ENCODE measurements at places on chromosomes 4 and X. TPM values are rescaled to one million over a fixed set of nuclear protein-coding genes. Genes with fewer than 3 reads are reported as not detected.

- no peak for DNase-seq
Observed at GRCh38 chr4:90357117-90357710, 230.0 kb downstream of the CCSER1 start.

- no peak for DNase-seq
Observed at GRCh38 chr4:87781569-87781968, 17.8 kb upstream of the IBSP start.

- no peak for DNase-seq
Observed at GRCh38 chr4:82467471-82467870, 37.1 kb downstream of the ENOPH1 start.

DNA sequence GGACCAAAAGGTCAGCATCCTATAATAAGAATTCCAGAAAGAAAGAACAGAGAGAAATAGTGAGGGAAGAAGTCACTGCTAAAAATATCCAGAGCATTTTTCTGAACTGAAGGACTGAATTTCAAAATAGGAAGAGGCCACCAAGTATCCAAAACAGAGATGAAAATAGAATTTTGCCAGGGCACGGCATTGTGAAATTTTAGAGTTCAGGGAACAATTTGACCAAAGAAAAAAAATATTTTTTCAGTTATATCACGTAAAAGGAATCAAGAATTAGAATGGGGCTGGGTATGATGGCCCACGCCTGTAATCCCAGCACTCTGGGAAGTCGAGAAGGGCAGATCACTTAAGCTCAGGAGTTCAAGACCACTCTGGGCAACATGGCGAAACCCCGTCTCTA is 65.4 kb downstream of the FGFBP1 start:
- no peak for DNase-seq

DNA sequence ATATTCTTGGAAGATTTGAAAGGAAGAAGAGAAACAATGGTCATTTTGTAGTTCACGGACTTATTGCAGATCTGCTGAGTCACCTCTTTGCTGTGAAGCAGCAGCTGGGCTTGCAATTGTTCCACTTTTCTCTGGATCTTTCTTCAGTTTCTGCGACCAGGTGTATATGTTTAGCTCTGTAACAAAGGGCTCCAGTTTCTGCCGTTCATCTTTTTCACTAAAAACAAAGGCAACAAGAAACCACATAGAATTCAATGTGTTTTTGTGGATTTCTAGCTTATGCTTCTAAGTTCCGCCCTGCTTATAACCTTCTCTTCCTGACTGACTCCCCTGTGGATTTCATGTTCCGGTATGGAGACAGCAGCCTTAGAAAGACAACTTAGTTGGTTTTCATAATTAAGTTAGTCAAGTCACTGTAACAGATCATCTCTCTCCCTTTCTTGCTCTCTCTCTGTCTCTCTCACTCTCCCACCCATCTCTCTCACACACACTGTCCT is 121.6 kb upstream of the EPHA5 start:
- DNase-seq, result no peak

CPXCR1 gene
- total RNA-seq, result not detected

RIBC1 gene
- total RNA-seq, result 0.95 TPM

- no peak for DNase-seq
Observed at GRCh38 chrX:150902434-150903109, 4.1 kb upstream of the CD99L2 start.

DNA sequence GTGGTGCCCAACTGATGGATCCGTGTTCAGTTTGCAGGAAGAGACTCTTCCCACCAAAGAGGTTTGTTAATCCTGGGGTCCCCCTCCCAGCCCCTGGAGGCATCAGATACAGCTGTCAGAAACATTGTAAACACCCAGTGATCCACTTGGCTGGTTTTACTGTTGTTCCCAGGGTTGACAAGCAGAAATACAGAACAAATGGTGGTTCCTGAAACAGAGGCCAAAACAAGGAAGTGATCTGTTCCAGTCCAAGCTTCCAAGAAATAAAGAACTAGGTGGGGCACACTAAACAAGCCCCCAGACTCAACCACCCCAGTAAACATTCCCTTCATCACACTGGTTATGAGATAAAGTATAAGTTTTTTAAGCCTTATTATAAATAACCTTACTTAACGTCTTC is 1.4 kb downstream of the TMLHE start:
- DNase-seq, result no peak

DNA sequence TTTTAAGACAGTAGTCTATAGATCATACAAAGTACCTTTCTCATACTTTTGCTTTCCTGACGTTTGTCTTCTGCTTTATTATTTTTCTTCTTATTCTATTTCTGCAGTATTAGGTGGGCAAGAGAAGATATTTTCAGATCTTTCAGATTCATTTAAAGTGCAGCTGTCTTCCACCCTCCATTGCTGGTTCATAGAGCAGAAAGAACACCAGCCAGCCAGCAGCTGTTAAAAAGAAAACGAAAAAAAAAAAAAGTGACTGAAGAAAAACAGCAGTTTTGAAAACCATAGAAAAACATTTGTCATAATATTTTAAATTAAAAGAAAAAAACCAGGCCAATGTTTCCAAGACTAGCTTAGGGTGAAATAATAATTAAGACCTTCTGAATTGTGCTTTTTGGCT is 42.9 kb downstream of the SMAD1 start:
- no peak for DNase-seq

DNA sequence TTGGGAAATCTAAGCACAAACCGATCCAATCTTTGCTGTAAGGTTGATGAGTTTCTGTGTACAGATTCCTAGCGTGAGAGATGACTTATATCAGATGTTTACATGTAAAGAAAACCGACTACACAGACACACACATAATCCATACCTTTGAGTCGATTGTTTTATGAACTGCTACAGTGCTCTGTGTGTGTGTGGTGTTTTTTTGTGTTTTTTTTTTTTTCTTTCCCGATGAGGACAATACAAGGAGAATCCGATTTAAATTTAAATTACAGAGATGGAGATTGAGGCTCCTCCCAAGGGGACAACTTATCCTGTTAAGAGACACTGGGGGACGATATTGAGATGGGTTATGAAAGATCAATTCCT is 461 bp upstream of the SLC9A6 start:
- no peak for DNase-seq

FGF5 gene
- not detected for total RNA-seq

MUC7 gene
- total RNA-seq, result not detected

SPIN4 gene
- total RNA-seq, result 3.3 TPM

DNA sequence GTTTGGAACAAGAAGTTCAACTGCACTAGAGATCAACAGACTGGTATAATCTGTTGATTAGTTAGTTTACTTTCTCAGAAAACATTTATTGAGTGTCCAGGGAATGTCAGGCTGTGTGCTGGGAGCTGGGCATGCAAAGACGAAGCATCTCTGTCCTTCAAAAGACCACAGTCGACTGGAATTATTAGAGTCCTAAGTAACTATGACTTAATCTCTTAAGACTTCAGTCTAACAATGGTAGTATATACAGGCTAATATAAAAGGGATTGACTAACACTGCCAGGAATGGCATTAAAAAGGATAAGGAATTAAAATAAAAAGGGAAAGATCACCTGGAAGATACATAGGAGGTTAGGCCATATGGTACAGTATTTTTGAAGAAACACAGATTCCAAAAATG is 128.7 kb downstream of the WDFY3 start:
- DNase-seq, result no peak

- DNase-seq, result no peak
Observed at GRCh38 chr4:2900741-2901140, 57.1 kb downstream of the ADD1 start.

EMCN gene
- not detected for total RNA-seq

RPL36A gene
- 340 TPM for total RNA-seq

NEUROG2 gene
- not detected for total RNA-seq

MAGEB10 gene
- not detected for total RNA-seq

Measured in activated CD4-positive, alpha-beta T cell treated with anti-CD3 and anti-CD28 coated beads for 36 hours (primary cell).